ENCODE measurements at places on chromosomes 1 and 21.

- DNase-seq: no peak
Measured at GRCh38 chr1:154584267-154584994, 16.9 kb downstream of the CHRNB2 start.

GRCh38 chr1:30598571-30599114 lies 124.7 kb downstream of the MATN1 start:
- DNase-seq: no peak

GRCh38 chr1:6302568-6302967 lies 41.7 kb upstream of the GPR153 start:
- no peak for DNase-seq

DNA sequence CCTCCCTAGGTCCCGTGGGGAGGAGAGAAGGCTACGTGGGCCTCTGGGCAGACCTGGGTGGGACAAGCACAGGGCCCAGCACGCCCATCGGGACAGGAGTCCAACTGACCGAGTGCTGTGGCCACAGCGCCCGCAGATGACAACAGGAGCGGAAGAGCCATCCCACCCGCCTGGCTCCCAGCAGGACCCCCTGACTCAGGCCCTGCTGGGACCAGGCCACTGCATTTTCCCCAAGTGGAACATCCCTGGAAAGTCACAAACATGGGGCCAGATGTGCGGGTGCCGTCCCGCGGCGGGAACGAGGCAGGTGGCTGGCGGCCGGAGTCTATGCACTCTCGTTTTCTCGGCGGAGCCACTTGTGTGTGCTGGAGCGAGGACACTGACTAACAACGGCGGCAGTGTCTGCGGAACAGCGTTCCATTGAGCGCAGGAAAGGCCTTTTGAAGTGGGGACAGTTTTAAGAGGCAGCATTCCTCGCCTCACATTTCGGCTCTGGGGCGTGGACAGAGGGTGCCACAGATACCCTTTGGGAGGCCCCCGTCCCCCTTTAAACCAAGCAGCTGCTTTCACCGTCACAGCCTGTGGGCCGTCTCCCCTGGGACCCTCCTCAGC lies 93.7 kb upstream of the ARHGEF16 start:
- no peak for DNase-seq

DNA sequence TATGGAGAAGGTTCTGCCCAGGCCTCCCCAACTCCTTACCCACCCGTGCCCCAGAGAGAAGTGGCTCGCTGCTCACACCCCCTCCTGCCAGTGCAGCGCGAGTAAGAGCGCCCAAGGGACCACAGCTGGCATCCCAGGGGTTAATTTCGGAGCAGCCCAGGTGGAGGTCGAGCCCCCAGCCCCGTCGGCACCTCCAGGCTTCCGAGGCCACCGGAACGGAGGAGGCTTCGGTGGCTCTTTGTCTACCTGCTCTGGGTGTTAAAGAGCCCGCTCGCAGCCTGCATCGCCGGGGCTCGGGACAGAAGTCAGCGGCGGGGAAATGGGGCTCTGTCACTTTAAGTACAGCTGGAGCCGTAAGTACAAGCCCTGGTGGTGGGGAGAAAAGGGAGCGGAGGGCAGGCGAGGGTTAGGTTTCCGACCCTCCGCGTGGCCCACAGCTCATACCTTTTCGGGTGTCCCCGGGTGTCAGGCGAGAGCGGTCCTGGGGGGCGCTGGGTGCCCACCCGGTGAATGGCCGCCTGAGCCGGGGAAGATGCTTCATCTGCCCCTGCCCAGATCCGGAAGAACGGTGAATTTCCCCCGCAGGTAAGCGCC lies 89.4 kb upstream of the IPO9 start:
- peak; percentile 55 for DNase-seq

GRCh38 chr1:170800812-170801211 lies 134.5 kb upstream of the MROH9 start:
- DNase-seq: no peak

GRCh38 chr1:223358826-223359225 lies 5.2 kb downstream of the SUSD4 start:
- DNase-seq: no peak

GRCh38 chr1:7953850-7954609 lies 7.5 kb upstream of the PARK7 start:
- DNase-seq: peak; percentile 97

DNA sequence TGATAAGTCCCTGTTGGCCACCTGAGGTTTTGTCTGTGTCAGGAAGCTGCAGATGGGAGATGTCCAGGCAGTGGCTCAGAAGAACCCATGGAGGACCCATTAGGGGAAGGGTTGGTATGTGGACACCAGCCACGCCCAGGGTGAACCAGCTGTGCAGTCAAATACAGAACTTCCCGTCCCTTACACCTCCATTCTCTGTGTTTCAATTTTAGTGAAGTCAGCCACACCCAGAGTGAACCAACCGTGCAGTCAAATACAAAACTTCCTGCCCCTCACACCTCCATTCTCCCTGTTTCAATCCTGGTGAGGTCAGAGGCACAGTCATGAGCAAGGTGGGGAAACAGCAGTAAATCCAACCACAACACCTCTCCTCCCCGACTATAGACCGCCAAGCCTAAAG lies 27.4 kb downstream of the BACE2 start:
- no peak for DNase-seq

All from hippocampal formation (tissue), 2 donors.